Fibroblast of the aortic adventitia (primary cell): ENCODE measurements at places on chromosomes 7 and 10.

DNA sequence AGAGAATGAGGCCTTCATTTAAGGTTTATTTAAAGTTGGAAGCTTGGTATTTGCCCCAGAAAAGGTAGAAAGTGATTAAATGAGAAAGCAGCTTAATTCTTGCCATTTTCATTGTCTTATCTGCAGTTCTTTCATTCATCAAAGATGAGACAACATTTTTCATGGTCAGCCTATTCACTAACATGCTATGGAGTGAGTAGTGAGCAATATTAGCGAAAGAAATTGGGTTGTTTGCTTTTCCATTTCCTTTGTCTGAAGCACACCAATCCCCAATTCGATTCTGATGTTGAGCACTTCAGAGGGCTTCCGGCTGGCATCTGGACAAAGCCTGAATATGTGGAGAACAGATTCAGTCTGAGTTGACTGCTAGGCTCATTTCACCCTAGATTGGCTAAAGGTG is 317.2 kb downstream of the BBS9 start:
- DNase-seq = no peak

DNA sequence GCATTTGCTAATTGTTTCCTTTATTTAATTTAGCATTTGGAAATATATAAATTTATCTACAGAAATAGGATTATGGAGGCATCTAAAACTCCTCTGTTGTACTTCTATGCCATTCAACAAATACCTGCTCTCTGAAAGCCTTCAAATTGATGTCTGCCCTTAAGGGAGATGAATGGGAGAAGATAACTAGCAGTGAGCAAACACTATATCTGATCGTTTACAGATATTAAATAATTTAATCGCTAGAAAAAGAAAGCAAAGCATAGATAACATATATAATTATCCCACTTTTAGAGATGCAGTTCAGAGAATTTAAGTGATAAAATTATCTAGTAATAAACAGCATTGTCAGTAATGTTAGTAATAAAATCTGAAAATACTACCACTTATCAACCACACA is 524.9 kb downstream of the NRG3 start:
- no peak for DNase-seq

DNA sequence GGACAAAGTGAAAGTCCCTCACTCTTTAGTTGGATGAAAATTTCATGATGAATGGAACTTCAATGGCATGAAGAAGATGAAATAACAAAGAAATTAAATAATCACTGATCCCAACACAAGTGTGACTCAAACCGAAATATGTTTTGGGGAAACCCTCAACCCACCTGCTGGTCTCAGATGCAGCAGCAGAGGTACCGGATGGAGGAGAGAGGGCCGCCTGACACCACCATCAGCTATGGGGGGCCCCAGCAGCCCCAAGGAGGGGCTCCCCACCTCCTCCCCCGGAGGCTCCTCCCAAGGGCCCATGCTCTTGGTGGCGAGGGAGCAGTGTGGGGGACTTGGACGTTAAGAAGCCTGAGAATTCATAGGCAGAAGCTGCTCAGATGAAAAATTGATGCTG is 137.2 kb upstream of the ADARB2 start:
- DNase-seq = no peak

GRCh38 chr10:2856598-2856997 is 210.8 kb upstream of the PFKP start:
- DNase-seq = no peak

DNA sequence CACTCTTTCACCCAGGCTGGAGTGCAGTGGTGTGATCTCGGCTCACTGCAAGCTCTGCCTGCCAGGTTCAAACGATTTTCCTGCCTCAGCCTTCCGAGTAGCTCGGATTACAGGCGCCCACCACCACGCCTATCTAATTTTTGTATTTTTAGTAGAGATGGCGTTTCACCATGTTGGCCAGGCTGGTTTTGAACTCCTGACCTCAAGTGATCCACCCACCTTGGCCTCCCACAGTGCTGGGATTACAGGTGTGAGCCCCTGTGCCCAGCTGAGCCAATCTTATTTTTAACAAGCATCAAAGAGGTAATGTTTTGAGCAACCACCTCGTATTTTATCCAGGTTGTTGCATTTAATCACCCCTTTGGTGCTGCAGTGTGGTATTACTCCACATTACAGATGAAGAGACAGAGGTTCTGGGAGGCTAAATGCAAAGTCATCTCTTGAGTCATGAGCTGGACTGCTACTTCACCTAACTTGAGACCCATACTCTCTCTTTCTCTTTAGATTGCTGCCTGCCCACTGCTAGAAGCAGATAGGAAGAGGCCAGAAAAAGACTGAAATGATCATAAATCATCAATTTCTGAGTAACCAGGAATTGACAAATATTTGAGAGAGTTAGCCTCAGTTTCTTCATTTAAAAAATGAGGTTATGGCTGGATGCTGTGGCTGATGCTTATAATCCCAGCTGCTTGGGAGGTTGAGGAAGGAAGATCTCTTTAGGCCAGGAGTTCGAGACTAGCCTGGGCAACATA is 116.2 kb downstream of the CAMK1D start:
- DNase-seq = no peak

DNA sequence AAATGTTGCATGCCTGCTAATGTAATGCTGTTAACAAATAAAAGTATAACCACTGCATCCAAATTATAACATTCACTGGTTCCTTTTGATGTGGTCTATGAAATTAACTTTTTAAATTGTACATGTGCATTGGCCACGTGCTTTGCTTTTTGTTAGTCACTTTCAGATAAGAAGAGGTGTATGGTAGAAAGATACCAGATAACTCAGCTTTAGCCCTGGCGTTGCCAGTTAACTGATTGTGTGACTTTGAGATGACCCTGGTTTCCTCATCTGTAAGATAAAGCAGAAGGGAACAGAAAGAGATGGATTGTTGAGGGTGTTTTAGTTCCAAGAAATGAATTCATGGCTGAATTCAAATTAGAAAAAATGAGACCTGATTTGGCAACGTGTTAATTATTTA is 1.9 kb upstream of the TRDMT1 start:
- no peak for DNase-seq

- DNase-seq = no peak
Measured at GRCh38 chr10:22537810-22538209, 176.6 kb downstream of the PIP4K2A start.

DNA sequence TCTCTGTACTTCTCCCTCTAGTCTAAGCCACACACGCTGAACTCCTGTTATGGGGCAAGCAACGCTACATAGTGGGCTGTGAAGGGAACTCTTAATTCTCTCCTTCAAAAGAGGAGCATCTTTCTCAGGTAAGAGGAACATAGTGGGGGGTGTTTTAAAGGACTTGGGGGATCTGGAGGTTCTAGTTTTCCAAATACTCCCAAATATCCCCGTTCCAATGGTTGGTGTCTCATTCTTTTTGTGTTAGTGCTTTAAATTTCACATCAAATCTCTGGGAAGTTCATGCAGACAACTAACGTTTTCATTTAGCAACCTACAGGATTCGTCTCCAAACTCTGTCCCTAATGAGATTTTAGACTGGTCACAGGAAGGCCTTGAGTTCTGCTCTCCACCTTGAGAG is 12.4 kb upstream of the WDR86 start:
- no peak for DNase-seq

DNA sequence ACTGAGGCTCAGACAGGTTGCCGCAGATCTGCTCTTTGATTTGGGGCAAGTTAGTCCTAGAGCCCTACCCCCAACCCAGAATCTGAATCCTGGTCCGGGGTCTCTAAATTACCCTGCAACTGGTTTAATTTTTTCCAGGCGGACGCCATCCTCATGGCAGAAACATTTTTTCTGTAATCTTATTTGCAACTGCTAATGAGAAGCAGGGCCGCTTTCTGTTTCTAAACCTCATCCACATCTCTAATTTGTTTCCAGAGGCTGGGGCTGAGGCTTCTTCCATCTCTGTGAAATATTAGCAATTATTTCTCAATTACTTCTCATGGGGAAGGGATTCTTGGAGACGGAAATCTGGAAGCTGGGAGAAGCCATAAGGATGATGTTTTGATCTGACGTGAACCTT is 261.6 kb downstream of the RPS24 start:
- DNase-seq = no peak

DNA sequence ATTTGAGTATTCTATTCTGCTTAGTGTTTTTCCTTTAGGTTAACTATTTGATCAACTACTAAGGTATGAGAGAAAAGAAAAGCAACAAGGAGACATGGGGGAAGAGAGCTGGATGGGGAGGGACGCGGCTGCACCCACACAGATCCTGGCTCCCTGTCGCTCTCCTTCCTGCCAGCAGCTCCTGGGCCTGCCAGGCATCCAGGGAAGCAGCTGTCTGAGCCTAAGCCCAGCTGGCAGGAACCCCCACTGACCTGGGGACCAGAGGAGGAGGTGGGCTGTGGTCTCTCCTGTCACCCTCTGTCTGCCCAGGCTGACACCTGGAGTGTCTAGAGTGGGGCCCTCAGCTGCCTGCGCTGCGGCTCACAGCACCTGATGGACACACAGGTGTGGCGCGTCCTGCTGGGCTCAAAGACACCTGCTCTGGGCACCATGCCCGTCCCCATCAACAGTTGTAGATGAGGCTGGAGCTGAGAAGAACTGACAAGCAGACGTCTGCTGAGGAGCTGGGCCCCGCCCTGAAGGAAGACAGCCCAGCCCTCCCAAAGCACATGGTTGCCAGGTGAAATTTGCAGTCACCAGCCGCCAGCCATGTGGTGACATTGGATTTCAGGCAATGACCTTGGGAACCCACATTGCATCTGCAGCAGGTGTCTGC is 207.9 kb downstream of the PLXNA4 start:
- no peak for DNase-seq

DNA sequence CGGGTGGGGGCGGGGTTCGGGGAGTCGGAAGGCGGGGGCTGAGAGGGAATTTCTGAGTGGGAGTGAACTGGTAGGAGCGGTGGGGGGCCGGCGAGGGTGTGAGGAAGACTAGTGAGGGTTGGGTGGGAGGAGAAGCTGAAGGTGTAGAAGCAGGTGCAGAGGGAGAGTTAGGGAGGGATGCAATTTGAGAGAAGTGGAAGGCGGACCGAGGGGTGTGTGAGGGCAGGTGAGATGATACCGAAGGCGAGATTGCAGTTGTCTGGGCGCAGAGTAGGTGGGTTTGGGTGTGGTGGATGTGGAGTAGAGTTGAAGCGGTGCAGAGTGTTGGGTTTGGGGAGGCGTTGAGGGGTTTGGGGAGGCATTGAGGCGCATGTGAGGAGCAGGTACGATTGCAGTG is 643 bp downstream of the KAT6B start:
- DNase-seq = no peak
